Globus pallidus (tissue), 1 donor: ENCODE measurements at places on chromosomes 16 and 17.
A peak's percentile ranks its signal among the peaks of the same experiment; 100 is the strongest.

DNA sequence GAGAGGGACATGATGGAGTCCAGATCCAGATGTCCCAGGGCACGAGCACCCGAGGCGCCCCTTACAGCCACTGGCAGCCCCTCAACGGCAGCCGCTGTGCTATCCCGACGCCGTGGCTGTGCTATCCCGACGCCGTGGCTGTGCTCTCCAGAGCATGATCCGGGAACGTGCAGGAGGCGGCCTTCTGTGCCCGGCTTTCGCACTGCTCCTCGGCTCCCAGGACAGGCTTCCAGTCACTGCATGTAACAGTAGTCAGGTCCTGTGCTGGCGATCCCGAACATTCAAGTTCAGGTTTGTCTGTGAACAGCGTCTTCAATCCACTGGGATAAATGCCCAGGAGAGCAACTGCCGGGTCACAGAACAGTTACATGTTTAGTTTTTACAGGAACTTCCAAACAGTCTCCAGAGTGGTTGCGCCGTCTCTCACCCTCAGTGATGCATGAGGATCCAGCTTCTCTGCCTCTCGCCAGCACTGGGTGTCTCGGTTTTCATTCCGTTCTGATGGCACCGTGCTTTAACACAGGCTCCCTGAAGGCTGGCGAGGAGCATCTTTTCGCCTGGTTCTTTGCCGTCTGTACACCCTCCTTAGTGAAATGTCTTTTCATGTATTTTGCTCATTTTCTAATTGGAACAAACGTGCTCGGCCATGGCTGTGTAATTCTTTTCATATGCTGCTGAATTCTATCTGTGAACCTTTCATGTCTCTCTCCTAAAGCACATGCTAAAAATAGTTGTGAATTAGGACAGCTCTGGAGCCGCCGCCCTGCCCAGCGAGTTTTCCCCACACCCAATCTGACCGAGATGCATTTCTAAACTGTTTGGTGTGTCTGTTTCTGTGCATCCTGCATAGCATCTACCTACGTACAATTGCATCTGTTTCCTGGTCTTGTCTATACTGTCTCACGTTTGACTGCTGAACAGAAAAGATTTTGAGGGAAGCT, 72.6 kb upstream of the METRNL start:
- DNase-seq: no peak

DNA sequence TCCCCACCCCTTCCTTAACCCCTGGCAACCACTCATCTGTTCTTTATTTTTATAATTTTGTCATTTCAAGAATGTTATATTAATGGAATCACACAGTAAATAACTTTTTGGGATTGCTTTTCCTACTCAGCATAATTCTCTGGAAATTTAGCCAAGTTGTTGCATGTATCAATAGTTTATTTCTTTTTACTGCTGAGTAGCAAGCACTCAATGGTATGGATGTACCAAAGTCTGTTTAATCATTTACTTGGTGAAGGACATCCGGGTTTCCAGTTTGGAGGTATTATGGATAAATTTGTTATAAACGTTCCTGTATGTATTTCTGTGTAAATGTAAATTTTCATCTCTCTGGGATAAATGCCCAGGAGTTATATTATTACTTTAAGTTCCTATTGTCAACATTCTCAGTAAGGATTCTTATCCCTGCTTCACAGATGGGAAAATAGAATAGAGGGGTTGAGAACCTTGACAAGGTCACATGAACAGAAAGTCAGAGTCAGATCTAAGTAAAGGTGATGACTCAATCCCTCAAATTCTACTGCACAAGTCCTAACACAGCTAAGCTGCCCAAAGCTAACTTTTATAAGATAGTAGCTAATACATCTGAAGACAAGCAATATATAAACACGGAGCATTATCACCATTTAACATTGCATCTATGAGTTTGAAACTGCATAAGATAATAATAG, 62.4 kb upstream of the MTMR4 start:
- no peak for DNase-seq

- no peak for DNase-seq
Observed at GRCh38 chr17:40722241-40722640, 18.7 kb upstream of the KRT24 start.

GRCh38 chr16:56728980-56729734, 772 bp upstream of the NUP93 start:
- DNase-seq: no peak

DNA sequence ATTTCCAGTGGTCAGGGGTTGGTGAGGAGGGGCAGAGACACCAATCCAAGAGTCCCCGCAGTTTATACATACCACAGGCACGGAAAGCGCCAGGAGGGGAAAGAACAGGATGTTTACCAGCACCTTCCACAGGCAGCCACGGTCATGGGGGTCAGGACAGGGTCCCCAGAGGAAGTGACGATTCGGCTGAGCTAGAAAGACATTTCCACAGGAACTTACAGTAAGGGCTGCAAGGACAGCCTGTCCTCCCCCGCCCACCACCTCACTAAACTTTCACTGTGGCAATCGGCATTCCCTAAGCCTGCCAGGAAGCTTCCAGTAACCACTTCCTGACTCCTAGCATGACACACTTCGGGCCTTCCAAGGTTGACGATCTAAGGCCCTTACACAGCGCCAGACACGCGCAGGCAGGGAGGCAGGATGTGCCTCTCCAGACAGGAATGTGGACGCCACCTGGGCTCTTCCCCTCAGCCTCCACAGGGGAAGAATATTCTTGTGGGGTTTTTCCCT, 1.2 kb upstream of the MT2A start:
- no peak for DNase-seq

DNA sequence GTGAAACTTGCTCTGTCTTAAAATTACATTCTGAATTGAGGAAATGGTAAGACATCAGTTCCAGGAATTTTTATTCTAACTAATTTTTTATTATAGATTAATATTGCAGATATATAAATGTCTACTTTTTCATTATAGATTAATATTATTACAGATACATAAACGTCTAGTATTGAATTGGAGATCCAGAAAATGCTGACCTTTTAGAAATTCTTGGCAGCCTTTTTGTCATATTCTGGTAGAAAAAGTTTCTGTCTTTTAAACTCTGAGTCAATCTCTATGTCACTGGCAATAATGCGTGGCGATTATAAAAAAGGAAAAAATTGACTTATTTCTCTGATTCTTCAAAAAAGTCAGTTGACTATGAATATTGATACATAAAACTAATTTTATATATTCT, 8.7 kb downstream of the ERCC4 start:
- DNase-seq: no peak

DNA sequence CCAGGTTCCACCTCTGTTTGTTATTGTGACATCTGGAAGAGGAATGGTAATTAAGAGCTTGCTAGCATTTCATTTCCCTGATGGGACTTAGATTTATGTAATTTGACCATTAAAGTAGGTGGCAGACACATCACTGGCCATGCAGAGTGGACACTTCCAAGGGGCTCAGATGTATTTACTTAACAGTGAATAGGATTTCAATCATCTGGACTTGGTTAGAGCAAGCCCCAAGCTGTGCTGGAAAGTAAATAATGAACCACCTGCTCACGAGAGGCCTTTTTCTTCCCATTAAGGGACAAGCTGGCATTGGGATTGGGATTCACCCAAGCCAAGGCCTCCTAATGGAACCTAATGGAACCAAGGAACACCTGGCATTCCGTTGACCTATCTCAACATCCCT, 395.3 kb downstream of the HS3ST4 start:
- DNase-seq: no peak

GRCh38 chr17:37743875-37744632, 805 bp downstream of the HNF1B start:
- no peak for DNase-seq

DNA sequence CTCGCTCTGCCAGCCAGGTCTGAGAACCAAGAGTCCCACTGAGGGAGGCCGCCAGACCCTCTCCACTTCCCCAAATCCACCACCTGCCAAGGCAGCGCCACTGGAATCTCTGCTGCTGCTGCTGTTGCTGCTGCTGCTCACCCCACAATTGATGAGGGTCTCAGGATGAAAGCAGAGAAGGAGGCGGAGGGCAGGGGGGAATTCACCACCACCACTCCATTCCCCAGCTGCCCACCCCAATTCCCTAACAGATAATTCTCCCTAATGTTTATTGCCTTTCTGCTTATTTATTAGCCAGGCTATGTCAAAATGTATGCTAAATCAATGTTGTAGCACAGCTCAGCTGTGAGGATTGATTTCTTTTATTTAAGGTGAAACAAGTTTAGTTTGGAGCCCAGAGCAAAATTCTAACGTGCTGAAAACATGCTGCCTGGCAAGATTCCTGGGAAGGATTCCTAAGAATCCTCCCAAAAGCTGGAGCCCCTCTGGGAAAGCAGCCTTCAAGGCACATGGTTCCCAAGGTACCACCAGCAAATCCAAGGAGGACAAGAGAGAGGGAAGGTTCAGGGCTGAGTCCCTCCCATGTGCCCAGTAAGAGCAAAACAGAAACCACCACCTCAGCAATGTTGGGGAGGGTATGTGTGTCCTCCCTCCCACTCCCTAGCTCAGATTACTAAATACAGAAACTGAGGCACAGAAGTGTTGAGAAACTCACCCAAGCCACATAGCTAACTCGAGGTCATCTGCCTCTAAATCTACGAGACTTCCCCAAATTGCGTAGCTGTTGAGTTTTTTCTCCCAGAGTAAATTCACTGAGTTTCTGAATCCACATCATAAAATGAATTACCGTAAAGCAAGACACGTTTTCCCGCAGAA, 12.2 kb upstream of the CDH5 start:
- DNase-seq: no peak

DNA sequence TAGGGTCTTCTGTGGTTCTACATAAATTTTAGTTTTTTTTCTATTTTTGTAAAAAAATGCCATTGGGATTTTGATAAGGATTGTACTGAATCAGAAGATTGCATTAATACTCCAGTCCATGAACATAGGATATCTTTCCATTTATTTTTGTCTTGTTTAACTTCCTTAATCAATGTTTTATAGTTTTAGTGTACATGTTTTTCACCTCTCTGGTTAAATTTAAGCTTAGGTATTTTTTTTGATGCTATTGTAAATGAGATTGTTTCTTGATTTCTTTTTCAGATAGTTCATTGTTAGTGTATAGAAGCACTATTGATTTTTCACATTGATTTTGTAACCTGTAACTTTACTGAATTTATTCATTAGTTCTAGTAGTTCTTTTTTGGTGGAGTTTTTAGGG, 35.4 kb downstream of the ITGAM start:
- DNase-seq: no peak

DNA sequence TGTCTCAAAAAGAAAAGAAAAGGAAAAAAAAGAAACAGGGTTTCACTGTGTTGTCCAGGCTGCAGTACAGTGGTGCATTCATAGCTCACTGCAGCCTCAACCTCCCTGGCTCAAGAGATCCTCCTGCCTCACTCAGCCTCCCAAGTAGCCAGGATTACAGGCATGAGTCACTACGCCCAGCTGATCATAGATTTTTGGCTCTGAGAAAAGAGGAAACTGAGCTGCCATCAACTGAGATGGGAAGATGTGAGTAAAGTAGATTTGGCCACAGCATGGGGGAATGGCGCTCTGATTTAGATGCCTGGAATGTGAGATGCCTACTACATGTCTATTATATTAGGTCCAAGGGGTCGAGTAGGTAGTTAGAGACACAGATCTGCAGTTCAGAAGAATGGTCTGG, 5.9 kb upstream of the NAGS start:
- no peak for DNase-seq

DNA sequence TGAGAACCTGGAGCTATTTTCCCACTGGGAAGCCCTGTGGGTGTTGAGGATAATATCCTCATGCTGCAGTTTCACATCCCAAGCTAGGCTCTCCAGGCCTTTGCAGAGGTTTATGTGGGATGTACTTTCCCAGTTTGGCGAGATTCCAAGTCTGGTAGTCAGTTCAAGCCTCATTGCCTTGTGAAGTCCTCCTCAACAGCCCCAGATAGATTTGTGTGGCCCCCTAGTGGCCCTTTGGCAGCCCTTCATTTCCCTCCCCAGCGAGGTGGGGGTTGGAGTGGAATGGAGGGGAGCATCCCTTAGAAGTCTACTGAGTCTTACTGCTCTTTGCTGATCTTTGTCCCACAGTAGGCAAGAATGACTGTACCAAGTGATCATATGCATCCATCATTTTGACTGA, 137.9 kb downstream of the CDH11 start:
- peak; percentile 82 for DNase-seq

GRCh38 chr16:85162478-85163277, 50.4 kb upstream of the CIBAR2 start:
- no peak for DNase-seq

- no peak for DNase-seq
Observed at GRCh38 chr17:79945591-79946255, 89.9 kb downstream of the TBC1D16 start.

GRCh38 chr17:81206657-81207056, 16.1 kb downstream of the CEP131 start:
- DNase-seq: no peak

- no peak for DNase-seq
Observed at GRCh38 chr16:66682271-66682670, 14.3 kb downstream of the CMTM4 start.

DNA sequence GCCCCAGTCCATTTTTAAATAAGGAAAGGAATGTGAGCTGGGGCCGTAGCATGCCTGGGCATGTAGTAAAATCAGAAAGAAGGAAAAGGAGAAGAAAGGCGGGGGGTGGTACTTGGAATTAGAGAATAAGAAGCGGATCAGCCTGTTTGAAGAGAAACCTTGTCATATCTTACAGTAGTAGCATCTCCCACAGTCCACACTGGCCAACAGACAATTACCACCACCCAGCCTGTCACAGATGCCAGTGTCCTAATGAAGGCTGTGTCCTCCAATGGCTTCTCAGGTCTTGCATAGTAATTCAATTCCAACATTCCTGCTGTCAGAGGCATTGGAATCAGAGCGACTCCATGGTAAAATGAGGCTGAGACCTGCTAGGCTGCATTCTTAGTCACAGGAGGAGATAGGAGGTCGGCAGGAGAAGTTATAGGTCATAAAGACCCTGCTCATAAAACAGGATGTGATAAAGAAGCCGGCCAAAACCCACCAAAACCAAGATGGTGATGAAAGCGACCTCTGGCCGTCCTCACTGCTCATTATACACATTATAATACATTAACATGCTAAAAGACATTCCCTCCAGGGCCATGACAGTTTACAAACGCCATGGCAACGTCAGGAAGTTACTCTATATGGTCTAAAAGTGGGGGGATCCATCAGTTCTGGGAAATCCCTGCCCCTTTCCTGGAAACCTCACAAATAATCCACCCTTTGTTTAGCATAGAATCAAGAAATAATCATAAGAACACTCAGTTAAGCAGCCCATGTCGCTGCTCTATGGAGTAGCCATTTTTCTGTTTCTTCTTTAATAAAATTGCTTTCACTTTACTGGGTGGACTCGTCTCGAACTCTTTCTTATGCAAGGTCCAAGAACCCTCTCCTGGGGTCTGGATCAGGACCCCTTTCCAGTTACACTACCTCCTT, 9.6 kb upstream of the AKAP10 start:
- no peak for DNase-seq

DNA sequence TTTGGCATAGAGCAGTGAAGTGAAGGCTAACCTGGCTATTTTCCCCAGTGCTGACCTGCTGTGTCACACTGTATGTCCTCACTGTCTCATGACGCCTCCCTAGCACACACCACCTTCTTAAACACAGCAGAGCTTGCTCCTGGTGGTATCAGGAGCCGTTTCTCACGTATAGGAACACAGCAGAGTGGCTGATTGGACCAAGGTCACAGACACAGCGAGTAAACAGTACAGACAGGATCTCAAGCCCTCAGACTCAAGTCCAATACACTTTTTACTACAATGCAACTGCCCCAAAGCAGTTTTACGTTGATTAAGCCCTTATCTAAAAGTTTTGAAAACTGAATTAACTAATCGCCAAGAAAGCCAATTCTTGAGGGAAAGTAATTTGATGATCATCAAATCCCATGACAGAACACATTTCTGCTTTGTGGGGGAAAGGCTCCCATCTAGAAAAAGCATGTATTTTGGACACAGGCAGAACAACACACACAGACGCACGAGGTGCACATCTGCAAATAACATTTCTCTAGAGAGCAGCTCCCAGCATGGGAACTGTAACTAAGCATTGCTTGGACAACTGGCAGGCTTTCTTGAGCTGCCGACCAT, 15.2 kb downstream of the ARHGAP17 start:
- DNase-seq: no peak
